NT2/D1 (cell line): ENCODE measurements at places on chromosomes 2 and 18.

GRCh38 chr2:151857650-151858049, 29.4 kb upstream of the ARL5A start:
- DNase-seq: no peak

- no peak for DNase-seq
Measured at GRCh38 chr2:46023165-46023854, 273.9 kb upstream of the EPAS1 start.

GRCh38 chr2:132726155-132726554, 56.1 kb upstream of the LYPD1 start:
- no peak for DNase-seq

DNA sequence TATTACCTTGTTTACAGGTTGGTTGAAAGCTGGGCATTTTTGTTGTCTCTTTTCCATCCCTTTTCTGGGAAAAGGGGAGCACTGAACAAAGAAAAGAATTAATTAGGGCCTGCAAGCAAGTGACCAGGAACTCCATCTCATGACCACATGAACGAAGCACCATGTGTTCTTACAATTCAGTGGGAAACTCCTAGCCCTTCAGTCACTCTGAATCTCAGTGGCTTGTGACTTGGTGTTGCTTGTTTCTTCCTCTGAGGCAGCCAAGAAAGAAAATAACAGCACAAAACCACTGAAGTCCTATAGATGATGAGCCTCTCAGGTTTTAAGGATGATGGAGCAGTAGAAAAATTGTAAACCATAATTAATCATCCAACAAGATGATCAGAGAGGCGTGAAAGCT, 129.1 kb upstream of the CAB39 start:
- DNase-seq: no peak

GRCh38 chr18:31634331-31634713, 42.6 kb downstream of the TTR start:
- DNase-seq: no peak
